ENCODE measurements at places on chromosomes 1 and 21. TPM values are rescaled to one million over a fixed set of nuclear protein-coding genes. Genes with fewer than 3 reads are reported as not detected.
A peak's percentile ranks its signal among the peaks of the same experiment; 100 is the strongest.

DNA sequence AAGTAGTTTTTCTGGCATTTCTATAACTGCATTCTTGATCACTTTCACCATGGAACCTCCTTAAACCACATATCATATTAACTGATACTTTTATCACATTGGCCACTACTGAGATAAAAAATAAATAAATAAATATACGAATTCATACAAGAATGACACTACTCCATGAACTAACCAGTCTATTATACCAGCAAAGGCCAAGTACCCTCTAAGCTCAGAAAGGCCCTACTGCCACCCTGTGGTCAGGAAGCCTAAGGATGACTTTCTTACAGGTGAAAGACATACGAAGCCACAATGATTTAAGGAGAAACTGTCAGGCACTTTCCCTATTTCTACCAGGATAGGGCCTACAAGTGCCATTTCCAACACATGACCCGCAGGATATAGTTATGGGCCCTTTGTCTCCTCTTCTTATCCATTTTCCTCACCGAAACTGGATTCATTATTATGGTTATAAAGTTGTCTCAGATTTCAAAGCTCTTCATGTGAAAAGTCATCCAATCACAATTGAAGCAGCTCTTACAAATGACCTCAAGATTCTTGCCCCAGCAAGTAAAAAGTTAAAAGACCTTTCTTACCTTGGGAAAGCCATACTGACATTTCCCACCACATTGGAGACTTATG is 23.9 kb downstream of the DNAJC8 start:
- peaks cover 26% of the 10 kb centered on the region for H3K36me3 ChIP-seq
- H3K27me3 ChIP-seq: no peaks in the 10 kb centered on the region
- no peak overlapping the region for H3K4me3 ChIP-seq
- DNase-seq: peak; percentile 82
- peaks cover 3% of the 10 kb centered on the region for H3K4me1 ChIP-seq

GRCh38 chr1:86382878-86383277 is 13.2 kb downstream of the ODF2L start:
- H3K27me3 ChIP-seq: no peaks in the 10 kb centered on the region
- peak overlapping the region; percentile 33 for H3K4me3 ChIP-seq
- H3K4me1 ChIP-seq: peaks cover 8% of the 10 kb centered on the region
- H3K36me3 ChIP-seq: peaks cover 10% of the 10 kb centered on the region

GRCh38 chr1:68644504-68644903 is 147.6 kb upstream of the DEPDC1 start:
- no peaks in the 10 kb centered on the region for H3K4me1 ChIP-seq
- no peaks in the 10 kb centered on the region for H3K36me3 ChIP-seq
- no peak overlapping the region for H3K4me3 ChIP-seq
- no peaks in the 10 kb centered on the region for H3K27me3 ChIP-seq

The TTF2 gene
- total RNA-seq: 126 TPM

DNA sequence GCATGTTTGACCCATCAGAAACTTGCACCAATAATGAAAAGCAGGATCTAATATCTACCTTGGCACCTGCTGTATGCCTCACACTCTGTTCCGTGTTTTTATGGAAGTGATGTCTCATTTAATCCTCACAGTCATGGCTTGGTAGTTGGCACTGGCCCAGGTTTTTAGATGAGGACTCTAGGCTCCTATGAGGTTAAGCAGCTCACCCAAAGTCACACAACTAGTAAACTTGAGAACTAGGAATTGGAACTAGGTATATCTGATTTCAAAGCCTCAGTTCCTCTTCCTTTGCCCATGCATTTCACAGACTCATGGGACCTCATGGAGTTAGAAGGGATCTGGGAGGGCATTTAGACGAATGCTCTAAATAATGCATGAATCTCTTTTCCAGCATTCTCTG is 21.3 kb upstream of the TARBP1 start:
- no peak overlapping the region for H3K4me3 ChIP-seq
- peak; percentile 55 for DNase-seq
- H3K27ac ChIP-seq: peak overlapping the region; percentile 82
- H3K36me3 ChIP-seq: peaks cover 14% of the 10 kb centered on the region
- peaks cover 62% of the 10 kb centered on the region for H3K4me1 ChIP-seq
- peaks cover 6% of the 10 kb centered on the region for H3K27me3 ChIP-seq

GRCh38 chr1:223215026-223215425 is 72.0 kb upstream of the TLR5 start:
- no peak overlapping the region for H3K27ac ChIP-seq
- DNase-seq: no peak
- H3K4me1 ChIP-seq: no peaks in the 10 kb centered on the region
- H3K4me3 ChIP-seq: no peak overlapping the region
- H3K27me3 ChIP-seq: no peaks in the 10 kb centered on the region

DNA sequence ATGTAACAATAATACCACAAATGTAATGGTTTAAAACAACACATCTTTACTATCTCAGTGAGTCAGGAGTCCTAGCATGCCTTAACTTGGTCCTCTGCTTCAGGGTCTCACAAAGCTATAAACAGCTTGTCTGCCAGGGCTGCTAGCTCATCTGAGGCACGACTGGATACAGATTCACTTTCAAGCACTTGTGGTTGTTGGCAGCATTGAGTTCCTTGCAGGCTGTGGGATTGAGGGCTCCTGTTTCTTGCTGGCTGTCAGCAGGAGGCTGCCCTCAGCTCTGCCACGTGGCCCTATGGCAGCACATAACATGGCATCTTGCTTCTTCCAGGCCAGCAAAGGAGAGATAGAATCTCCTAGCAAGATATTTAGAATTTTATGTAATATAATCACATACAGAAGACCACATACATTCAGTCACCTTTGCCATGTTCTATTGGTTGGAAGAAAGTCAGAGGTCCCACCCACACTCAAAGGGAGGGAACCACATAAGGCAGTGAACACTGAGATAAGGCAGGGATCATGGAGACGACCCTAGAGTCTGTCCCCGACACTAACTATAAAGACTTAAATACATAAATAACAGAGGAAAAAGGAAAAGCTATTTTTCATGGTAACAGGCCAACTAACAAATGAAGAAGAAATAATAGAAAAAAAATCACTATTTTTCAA is 18.9 kb upstream of the IPP start:
- no peak for DNase-seq
- no peaks in the 10 kb centered on the region for H3K27me3 ChIP-seq
- no peak overlapping the region for H3K4me3 ChIP-seq
- no peaks in the 10 kb centered on the region for H3K4me1 ChIP-seq
- H3K36me3 ChIP-seq: no peaks in the 10 kb centered on the region

The OR1C1 gene
- not detected for total RNA-seq

All from activated CD8-positive, alpha-beta T cell treated with anti-CD3 and anti-CD28 coated beads for 36 hours (primary cell).